ENCODE measurements at places on chromosomes 12 and 14. TPM values are rescaled to one million over a fixed set of nuclear protein-coding genes. Genes with fewer than 3 reads are reported as not detected.
A peak's percentile ranks its signal among the peaks of the same experiment; 100 is the strongest.

KLRC1 gene
- not detected for total RNA-seq

DNA sequence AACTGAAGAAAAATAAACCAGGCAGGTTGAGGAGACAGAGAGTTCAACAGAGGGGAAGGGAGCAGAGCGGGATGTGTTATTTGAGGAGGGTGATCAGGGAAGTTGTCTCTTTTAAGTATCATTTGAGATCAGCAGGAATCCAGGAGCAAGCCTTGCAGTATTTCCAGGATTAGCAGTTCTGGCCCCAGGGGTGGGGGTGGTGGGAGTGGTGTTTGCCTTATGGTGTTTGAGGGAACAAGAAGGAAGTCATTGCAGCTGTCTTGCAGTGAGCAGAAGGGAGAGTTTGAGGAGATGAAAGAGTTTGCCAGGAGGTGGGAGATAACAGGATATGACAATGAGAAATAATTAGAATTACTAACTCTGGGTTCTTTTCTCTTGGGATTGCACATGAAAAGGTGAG, 418.6 kb downstream of the NELL2 start:
- no peak overlapping the region for H3K27ac ChIP-seq
- H3K36me3 ChIP-seq: no peaks in the 10 kb centered on the region
- no peak overlapping the region for H3K4me3 ChIP-seq
- H3K27me3 ChIP-seq: peaks cover 27% of the 10 kb centered on the region

- H3K27ac ChIP-seq: no peak overlapping the region
- no peak for DNase-seq
- no peaks in the 10 kb centered on the region for H3K27me3 ChIP-seq
- no peaks in the 10 kb centered on the region for H3K4me1 ChIP-seq
- no peaks in the 10 kb centered on the region for H3K36me3 ChIP-seq
- no peak overlapping the region for H3K4me3 ChIP-seq
Measured at GRCh38 chr12:90323217-90323616, 614.6 kb upstream of the ATP2B1 start.

- no peaks in the 10 kb centered on the region for H3K4me1 ChIP-seq
- no peak overlapping the region for H3K27ac ChIP-seq
- H3K4me3 ChIP-seq: no peak overlapping the region
- peak; percentile 5 for DNase-seq
Measured at GRCh38 chr14:85058150-85058549, 471.8 kb upstream of the FLRT2 start.

- no peaks in the 10 kb centered on the region for H3K36me3 ChIP-seq
- no peak overlapping the region for H3K4me3 ChIP-seq
- no peak overlapping the region for H3K27ac ChIP-seq
Measured at GRCh38 chr14:97840159-97840558, 1043.0 kb downstream of the VRK1 start.
